Activated naive CD4-positive, alpha-beta T cell treated with Interleukin-2 at 50 U/mL for 16 hours (primary cell): ENCODE measurements at places on chromosomes 4 and X.
A peak's percentile ranks its signal among the peaks of the same experiment; 100 is the strongest.

GRCh38 chrX:30690330-30690729, 37.1 kb downstream of the GK start:
- no peak for DNase-seq

DNA sequence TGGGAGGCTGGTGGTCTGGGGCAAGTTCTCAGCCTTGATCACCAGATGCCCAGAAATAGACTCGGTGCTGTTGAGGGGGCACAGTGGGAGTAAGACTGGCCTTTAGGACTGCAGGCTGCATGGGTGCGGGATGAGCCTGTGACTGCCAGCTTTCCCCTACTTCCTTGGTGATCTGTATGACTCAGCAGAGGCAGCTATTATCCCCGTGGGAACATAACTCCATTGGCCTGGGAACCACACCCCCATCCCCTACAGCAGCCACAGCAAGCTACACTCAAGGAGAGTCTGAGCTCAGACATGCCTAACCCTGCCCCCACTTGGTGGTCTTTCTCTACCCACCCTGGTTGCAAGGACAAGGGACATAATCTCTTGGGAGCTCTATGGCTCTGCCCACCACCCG, 20.6 kb downstream of the CLIC2 start:
- no peak for DNase-seq

DNA sequence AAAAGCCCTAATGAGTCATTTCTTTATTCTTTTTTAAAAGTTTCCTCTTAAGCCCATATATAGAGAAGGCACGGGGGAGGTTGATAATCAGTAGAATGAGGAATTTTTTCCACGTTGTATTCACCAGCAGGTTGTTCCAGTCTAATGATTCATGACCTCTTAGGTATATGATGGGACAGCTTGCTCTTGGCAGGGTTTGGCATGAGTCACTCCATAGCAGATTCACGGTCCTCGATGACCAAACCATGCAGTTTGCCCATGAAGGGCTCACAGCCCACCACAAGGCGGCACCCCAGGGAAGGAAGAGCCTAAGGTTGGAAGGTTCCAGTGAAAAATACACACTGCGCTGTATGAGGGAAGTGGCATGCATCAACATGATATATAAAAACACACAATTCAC, 623.8 kb upstream of the DIPK2B start:
- peak; percentile 70 for DNase-seq

DNA sequence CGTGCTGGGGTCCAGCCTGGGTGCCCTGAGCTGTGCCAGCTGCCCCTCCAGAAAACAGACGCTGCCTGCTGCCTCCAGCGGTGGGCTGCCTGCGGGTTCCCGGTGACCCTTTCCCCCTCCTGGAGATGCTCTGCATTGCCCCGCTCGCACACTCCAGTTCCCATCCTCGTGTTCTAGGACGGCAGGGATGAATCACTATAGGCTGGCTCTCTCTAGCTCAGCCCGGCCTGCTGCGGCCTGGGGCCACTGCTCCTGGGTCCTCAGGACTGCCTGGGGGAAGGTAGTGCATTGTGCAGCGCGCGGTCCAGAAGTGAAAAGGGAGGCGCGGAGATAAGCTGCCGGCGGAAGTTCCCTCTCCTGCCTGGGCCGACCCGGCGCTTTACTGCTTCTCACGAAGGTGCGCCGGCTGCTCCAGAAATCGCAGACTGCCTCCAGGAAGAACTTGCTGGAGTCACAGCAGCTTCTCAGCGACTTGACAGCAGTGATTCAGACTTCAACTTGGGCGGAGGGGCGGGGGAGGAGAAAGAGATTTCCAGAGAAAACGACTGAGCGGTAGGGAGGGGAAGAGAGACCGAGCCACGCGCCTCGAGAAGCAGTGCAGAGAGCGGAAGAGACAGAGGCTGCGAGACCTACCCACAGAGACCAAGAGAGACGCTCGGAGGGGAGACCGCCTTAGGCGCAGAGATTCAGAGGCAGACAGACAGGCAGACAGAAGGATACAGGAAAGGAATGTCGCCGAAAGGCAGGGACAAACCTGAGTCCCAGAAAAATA, 6.7 kb upstream of the MSX1 start:
- peak; percentile 31 for DNase-seq

DNA sequence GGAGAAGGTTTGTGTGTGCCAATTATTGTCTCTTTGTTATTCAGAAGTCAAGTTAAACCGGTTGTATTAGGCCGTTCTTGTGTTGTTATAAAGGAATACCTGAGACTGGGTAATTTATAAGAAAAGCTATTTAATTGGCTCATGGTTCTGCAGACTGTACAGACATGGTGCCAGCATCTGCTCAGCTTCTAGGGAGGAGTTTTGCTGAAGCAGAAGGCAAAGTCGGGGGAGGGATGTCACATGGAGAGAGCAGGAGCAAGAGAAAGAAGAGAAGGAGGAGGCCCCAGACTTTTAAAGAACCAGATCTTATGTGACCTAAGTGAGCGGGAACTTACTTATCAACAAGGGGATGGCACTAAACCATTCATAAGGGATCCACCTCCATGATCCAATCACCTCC, 349.3 kb upstream of the PCDH18 start:
- no peak for DNase-seq

DNA sequence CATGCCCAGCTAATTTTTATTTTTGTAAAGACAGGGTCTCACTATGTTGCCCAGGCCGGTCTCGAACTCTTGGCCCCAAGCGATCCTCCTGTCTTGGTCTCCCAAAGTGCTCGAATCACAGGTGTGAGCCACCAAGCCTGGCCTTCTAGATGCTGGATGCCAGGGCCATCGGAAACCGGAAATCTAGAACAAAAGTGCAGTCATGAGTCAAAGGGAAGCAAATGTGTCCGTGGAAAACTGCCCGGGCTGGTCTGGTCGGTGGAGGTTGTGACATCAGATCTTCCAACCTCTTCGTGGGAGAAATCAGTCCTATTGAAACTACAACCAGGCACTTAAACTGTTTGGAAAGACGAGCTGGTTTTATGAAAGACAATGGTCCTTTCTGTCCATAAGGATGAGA, 92.3 kb upstream of the SHOX start:
- no peak for DNase-seq

GRCh38 chr4:183349673-183350072, 27.4 kb upstream of the CLDN24 start:
- DNase-seq: peak; percentile 8

DNA sequence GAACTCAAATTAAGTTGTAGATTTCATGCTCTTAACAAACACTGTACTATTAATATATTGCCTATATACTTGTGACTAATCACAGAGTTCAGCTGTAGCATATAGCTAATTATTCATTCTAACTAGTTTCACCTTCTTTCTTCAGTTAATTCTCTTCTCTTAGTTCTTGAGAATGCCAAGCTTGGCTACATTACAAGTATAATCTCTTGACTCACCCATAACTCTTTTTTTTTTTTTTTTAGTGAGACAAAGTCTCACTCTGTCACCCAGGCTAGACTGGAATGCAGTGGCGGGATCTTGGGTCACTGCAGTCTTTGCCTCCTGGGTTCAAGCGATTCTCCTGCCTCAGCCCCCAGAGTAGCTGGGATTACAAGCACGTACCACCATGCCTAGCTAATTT, 5.4 kb downstream of the KLHL5 start:
- DNase-seq: no peak

- DNase-seq: no peak
Observed at GRCh38 chr4:142713282-142714030, 132.6 kb downstream of the INPP4B start.

- DNase-seq: peak; percentile 17
Observed at GRCh38 chr4:46844325-46844917, 64.6 kb downstream of the COX7B2 start.

DNA sequence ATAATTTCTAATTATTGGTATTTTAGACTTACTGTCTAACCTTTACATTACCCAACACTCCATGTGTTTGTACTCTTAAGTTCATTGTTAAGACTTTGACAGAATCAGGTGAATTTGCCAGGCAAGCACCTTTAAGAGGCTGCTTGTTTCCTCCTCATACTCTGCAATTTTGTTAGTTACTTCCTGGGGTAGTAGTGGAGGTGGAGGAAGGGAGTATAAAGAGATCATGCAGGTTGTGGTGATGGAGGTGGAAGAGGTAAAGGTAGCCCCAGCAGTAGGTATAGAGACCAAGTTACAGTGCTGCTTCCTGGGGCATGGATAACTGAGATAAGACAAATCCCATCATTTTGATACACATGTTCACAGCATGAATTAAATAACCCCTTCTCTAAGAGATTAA, 6.7 kb downstream of the WDR44 start:
- DNase-seq: no peak

GRCh38 chr4:108458681-108459080, 161.7 kb upstream of the RPL34 start:
- DNase-seq: no peak

GRCh38 chr4:57499786-57500185, 389.6 kb upstream of the IGFBP7 start:
- DNase-seq: no peak

DNA sequence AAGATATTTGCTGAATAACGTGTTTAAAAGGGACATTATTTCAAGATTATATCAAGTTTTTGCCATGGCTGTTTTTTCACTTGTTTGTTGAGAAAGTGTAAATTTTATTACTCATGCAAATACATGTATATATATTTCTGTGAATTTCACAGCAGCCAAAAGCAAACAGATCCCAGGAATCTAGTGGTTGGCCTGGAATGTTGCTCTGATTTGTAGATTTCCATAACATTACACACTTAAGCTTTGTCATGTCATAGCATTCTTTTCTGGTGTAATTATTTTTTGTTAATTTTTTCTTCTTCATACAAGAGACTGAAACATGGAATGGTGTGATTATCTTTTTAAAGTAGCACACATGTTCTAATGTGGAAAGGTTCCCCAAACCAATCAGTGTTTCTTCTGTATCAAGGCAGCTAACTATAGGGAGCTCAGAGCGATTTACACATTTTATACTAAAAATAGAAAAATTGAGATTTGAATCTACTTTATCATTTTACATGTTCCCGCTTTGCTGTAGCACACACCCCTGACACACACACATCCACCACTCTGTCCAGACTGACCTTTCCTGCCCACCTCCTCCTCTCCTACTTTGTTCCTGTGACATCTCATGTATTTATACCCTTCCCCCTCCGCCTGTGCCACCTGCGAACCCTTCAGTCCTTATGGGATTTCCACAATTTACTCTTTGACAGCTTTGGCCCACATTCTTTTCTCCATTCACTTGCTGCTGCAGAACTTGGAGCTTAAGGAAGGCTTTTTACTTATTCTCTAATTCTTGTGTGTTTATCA, 20.3 kb downstream of the RUFY3 start:
- no peak for DNase-seq

DNA sequence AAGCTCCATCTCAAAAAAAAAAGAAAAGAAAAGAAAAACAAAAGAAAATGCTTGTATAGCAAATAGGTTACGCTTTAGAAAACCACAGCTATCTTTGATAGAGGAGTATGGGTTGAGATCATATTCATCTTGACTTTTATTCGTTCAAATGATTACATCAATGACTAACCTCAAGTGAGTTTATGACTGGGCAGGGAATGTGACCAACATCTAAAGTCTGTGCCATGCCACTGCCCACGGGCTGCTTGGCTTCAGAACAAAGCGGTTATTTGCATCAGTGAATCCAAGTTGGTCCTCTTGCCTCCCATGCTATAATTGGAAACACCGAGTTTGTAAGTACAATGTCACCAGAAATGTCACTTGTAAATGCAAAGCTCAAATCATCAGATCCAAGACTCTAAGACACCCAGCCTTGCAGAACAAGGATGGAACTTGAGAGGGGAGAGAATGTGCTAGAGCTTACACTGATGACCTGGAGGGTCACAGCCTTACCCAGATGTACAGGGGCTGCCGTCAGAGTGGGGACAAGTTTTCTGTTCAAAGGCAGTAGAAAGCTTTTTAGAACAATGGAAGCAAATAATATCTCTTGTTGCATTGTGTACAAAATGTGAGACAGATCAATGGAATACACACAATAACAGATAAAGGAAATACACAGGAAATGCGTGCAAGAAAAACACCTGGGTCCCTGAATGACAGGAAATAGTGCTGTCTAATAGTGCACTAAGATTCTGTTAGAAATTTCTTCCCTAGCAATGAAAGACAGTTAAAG, 8.4 kb upstream of the OPN1LW start:
- DNase-seq: peak; percentile 28

- peak; percentile 32 for DNase-seq
Observed at GRCh38 chr4:1604706-1605205, 79.4 kb downstream of the FAM53A start.

DNA sequence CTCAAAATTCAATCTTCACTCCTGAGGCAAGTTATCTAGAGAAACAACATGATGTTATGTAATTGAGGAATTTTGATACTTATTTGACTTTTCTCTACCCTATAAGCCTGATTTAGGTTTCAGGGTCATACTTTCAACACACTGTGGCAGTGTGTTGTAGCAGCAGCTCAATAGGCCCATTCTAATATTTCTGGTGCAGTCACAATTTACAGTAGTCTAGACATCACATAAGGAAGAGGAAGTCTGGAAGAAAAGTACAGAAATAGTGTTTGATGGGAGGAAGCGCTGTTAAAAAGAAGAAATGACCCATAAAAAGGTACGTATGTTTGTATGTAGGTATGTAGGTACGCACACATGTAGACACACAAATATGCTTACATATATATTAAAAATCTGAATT, 194.3 kb downstream of the ARHGAP24 start:
- DNase-seq: no peak

GRCh38 chrX:3295731-3296130, 50.7 kb downstream of the MXRA5 start:
- no peak for DNase-seq

DNA sequence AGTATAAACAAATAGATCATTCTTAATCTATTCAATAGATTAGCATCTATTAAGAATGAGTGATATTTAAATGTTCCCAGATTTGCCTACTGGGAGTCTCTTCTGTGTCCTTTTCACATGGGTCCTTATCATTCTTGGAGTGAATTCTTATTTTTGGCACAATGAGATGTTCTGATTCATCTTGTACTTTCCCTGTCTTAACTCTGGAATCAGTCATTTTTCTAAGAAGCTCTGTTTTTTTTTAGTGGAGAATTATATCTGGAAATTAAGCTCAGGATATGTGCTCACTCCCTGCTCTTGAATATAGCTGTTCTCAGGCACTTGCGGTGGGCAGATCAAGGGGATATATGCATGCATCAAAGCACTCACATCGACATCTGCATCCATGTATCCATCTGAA, 625.3 kb upstream of the HS3ST1 start:
- DNase-seq: no peak
